ENCODE measurements at places on chromosomes 4 and X. TPM values are rescaled to one million over a fixed set of nuclear protein-coding genes. Genes with fewer than 3 reads are reported as not detected.

The ZFP42 gene
- polyA plus RNA-seq, result not detected

The GCNA gene
- 2.4 TPM for polyA plus RNA-seq

The RBMXL3 gene
- polyA plus RNA-seq, result not detected

The PDGFRA gene
- polyA plus RNA-seq, result 90.5 TPM

The HMX1 gene
- polyA plus RNA-seq, result not detected

The SAT1 gene
- 76.0 TPM for polyA plus RNA-seq

The H2BW2 gene
- not detected for polyA plus RNA-seq

- no peak for DNase-seq
Measured at GRCh38 chrX:29834764-29835163, 380.6 kb upstream of the MAGEB2 start.

DNA sequence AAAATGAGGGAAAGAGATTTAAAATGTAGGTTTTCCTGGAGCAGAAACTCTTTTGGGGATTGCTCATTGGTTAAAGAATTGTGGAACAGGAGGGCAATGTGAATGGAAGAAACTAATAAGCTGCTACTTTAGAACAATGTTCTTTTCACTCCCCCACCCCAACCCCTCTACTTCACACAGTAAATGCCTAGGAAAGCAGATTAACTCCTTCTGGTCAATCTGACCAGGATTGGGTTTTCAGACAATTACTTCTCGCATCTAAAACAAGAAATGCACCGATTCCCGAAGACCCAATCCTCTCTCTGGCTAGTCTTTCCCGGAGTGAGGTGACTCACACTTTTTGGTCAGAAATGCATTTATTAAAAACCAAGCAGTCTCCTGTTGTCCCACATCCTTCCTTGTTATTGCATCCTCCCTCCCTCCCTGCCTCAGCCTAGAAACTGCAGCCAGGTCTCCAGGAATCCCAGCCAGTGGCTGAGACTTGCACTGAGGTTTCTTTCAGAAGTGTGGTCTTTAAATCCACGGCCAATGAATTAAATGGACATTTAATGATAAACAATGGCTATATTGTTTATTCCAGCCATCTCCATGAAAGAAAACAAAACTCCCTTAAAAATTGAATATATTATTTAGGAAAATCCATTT, 21.4 kb downstream of the MFAP3L start:
- no peak for DNase-seq

GRCh38 chr4:159358226-159358625, 255.3 kb downstream of the RAPGEF2 start:
- peak; percentile 52 for DNase-seq

- DNase-seq, result no peak
Measured at GRCh38 chr4:62711575-62711974, 1511.4 kb downstream of the ADGRL3 start.

GRCh38 chrX:54825716-54826438, 18.3 kb downstream of the MAGED2 start:
- DNase-seq, result no peak

DNA sequence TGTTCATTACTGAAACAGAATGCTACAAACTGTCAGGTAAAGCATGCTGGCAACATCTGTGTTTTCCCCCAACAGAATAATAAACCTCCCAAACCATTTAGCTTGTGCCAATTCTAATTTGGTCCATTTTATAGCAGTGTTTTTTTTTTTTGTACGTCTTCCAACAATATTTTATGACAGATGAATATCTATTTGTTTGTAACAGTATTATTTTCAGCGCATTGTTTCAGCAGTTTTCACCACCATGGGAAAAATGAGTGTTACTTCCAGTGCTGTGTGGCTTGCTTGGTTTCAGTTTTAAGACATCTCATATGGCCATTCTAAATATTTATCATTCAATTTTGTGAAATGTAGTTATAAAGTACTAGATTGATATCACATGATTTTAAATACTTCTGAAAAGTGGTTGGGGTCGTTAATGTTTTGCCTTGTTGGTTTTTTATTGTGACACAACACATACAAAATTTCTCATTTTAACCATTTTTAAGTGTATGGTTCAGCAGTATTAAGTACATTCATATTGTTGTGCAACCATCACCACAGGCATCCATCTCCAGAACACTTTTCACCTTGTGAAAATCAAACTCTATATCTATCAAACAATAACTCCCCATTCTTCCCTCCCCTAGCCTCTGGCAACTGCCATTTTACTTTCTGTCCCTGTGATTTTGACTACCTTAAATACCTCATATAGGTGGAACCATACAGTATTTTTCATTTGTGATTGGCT, 25.6 kb upstream of the TBC1D19 start:
- peak; percentile 65 for DNase-seq

DNA sequence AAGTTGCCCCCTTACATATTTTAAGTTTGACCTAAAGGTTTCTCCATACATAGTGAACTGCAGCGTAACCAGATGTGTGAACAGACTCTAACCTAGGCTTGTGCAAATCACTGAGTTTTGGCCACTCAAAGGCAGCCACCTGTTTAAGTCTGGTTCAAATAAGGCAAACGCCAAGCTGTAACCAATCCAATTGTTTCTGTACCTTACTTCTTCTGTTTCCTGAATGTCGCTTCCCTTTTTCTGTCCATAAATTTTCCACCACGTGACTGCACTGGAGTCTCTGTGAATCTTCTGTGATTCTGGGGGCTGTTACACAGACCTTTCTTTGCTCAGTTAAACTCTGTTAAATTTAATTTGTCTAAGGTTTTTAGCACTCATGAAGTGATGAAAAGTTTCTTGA, 618.8 kb downstream of the GLUD2 start:
- DNase-seq, result no peak

GRCh38 chrX:16804923-16805464, 18.7 kb downstream of the TXLNG start:
- DNase-seq, result no peak

- no peak for DNase-seq
Measured at GRCh38 chr4:6452897-6453687, 19.3 kb downstream of the PPP2R2C start.

GRCh38 chr4:150033901-150034300, 44.3 kb upstream of the DCLK2 start:
- no peak for DNase-seq

DNA sequence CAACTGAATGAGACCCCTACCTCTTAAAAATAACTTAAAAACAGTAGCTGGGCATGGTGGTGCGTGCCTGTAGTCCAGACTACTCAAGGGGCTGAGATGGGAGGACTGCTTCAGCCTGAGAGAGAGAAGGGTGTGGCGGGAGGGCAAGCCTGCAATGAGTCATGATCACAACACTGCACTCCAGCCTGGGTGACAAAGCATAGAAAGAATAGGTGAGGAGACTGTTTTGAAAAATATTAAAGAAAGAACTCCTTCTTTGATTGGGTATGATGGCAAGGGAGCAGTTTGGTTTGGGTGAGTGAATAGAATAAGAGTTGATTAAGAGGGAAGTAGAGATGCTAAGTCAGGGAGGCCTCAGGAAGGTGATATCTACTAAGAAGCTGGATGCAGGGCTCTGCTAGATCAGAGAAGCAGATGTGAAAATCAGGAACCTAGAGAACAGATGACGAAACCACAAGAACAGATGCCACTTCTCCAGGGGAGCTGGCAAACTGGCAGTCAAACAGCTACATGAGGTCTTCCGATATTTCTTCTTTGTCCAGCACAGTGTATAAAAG, 318.6 kb downstream of the OPHN1 start:
- no peak for DNase-seq

GRCh38 chr4:135191596-135191995, 990.0 kb upstream of the PABPC4L start:
- DNase-seq, result no peak

Measured in BJ (cell line).